ENCODE measurements at places on chromosomes 1 and 21.

- no peak for ATAC-seq
Observed at GRCh38 chr1:27301052-27301422, 20.9 kb upstream of the TMEM222 start.

GRCh38 chr1:155226188-155226909, 17.9 kb downstream of the MTX1 start:
- peak; percentile 60 for ATAC-seq

DNA sequence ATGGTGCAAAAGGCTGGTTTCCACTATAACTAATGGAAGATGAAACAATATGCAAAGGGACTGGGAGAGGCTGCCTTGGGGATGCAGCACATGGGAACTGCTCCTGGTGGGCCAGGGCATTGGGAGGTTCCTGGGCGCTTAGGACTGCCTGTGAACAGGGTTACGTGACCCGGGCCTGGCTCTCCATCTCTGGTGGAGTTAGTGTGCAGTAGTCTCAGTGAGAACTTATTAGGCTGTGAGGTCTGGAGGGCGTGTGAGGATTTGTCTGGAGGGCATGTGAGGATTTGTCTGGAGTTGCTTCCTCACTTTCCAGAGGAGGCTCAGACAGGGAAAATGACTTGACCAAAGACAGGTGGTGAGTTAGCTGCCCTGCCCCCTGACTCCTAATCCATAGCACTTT, 1.5 kb upstream of the ETV3L start:
- ATAC-seq, result no peak

DNA sequence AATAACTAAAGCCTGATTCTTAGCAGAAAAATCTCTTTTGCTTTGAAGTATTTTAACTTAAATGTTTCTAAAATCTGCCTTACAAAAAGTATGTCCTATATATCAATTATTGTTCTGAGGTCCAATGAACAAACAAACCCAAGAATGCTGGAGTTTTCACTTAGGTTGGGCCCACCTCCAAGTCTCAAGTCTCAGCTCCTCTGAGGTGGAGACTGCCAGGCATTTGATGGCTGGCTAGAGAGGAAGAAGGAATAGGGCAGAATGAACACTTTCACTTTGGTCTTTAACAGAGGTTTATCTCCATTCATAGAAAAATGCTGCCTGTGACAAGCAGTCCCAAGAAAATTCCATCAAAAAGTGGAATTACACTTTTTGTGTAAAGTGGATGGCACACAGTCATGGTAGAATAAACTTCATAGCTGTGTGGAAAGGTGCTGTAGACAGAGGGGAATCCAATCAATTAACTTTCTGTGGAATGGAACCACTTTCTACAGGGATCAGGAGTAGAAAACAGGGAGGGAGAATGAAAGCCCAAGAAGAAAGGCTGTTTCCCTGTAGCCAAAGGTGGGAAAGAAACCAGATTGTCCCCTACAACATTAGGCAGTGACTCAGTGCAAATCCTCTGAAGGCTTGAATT, 349.4 kb upstream of the RUNX1 start:
- ATAC-seq, result no peak

DNA sequence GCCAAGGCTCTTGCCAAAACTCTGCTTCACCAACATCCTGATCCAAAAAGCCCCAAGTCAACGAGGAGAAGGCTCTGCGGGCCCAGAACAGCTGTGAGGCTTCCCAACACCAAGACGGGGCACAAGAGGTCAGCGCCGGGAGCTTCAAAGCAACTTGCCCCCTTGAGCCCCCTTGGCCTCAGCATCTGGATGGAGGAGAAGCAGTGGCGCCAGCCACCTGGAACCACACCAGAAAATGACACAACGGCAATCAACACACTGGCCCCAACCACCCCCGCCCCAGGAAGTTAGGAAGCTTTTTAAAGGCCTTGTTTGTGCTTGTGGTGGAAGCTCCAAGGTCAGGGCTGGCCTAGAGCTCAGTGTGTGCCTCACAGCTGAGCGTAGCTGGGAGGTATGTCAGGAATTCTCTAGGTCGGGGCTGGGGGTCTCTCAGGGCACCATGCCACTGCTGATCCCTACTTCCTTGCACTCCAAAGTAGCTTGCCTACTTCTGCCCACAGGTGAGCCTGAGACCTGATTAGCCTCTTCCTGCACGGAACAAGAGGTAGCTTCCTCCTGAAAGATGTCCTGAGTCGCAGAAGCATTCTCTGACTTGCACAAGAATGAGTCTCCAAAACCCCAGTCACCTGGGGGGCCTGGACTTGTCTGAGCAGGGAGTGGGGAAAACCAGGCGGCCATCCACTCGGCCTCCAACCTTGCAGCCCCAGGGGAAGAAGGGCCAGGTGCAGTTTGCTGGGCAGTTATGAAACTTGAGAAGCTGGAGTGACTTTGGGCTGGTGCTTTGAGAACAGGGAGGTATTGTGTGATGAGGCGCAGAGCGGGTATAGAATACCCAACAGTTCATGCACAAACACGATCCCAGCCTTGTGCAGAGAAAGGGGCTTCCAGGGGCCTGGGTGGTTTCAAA, 9.7 kb upstream of the SRP9 start:
- no peak for ATAC-seq

DNA sequence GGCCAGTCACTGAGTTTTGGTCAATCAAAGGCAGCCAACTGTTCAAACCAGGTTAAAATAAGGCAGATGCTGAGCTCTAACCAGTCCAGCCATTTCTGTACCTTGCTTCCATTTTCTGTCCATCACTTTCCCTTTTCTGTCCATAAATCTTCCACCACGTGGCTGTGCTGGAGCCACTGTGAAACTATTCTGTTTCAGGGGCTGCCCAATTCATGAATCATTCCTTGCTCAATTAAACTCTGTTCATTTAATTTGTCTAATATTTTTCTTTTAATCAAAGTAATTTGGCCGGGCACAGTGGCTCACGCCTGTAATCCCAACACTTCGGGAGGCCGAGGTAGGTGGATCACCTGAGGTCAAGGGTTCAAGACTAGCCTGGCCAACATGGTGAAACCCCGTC, 22.7 kb upstream of the LGALS8 start:
- no peak for ATAC-seq

DNA sequence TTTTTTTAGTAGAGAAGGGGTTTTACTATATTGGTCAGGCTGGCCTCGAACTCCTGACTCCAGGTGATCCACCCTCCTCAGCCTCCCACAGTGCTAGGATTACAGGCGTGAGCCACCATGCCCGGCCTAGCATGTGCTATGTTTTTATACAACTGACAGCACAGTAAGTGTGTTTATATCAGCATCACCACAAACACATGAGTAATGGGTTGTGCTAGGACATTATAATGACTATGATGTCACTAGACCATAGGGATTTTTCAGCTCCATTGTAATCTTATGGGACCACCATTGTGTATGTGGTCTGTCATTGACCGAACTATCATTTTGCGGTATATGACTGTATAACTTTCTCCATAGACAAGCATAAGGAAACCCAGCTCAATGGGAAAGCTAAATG, 6.3 kb downstream of the LEFTY2 start:
- no peak for ATAC-seq

GRCh38 chr1:158818560-158818959, 12.6 kb upstream of the MNDA start:
- ATAC-seq, result no peak

- ATAC-seq, result no peak
Observed at GRCh38 chr1:59915516-59915915, 11.1 kb downstream of the CYP2J2 start.

DNA sequence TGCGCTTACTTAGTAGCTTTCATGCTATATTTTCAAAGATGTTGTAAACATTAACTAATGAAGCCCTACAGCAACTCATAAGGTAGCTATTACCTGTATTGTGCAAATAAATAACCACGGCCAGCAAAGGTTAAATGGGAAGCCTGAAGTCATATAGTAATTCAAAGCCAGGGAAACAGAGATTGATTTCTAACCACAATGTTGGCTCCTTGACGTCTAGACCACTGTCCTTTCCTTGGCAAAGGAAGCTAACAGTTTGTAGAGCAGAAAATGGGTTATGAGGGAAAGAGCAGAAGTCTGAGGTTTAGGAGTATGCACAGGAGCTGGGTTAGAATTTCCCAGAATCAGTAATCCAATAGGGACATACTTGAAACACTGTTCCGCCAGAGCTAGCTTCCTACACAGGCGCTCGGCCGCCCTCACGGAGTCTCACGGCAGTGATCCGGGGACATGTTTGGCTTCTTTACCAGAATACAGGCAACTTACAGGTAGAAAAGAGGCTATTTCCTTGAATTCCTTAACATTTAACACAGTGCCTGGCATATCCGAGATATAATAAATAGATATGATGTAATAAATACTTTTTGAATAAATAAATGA, 298.8 kb upstream of the LYPLAL1 start:
- no peak for ATAC-seq

- no peak for ATAC-seq
Observed at GRCh38 chr1:22507587-22507986, 55.7 kb upstream of the EPHA8 start.

DNA sequence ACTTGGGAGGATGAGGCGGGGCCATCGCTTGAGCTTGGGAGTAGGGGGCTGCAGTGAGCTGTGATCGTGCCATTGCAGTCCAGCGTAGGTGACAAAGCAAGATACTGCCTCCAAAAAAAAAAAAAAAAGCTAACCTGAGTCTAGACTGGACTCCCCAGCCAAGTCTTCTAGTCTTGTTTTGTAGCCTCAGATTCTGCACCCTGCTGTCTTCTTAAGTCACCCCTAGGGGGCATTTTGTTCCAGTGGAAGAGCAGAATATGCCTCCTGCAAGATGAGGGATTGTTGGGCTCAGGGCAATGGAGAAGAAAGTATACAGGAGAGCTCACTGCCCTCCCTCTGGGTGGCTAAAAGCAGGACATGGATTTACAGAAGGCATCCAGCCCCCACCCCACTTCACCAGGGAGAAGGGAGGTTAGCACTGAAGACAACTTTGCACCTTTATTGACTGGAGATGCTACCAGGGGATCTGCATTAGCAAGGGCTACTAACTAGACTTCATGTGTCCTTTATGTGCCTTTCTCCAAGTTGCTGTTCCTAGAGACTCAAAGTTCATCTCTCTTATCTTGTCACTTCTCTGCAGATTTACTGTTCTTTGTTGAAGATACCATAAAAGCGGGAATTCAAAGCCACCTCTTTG, 15.3 kb upstream of the RNF187 start:
- ATAC-seq, result no peak

DNA sequence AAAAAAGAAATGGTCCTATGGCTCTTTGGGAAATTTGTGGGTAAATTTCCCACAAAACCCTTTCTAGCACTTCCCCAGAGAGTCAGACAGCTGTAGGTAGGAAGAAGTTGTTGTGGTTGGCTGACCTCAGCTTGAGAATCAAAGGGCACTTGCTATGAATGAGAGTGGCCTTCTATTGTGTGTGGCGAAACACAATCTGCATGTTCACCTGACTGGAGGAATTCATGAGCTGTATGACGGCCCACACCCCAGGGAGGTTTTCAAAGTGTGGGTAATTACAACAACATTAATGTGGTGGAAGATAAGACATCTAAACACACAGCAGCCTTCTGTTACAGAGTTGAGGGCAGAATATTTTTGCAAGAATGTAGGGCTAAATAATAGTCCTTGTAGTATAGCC, 38.8 kb downstream of the NGF start:
- no peak for ATAC-seq

DNA sequence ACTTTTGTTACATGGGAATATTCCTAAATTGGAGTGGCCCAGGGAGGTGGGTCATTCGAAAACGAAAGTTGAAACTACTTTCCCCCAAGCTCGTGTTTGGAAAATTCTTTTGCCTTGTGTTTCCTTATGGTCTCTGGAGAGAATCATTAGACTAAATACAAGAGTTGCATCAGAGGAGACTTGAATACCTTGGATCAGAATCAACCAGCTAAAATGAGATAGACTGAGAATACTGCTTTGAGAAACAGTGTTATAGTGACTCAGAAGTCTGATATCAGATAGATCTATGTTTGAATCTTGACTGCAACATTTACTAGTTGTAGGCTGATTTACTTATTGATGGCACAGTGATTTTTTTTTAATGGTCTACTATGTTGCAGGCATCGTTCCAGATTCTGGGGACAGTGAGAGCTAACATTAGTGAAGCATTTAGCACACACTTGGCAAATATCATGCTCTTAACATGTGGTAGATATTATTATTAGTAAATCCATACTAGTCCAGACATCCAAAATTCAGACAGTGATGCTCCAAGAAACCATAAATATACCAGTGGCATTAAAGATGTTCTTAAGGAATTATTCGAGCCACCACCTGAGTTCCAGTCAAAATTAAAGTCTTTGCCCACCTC, 12.9 kb upstream of the ACTN2 start:
- ATAC-seq, result no peak

- ATAC-seq, result no peak
Observed at GRCh38 chr1:179121159-179121938, 39.5 kb downstream of the TOR3A start.

- ATAC-seq, result no peak
Observed at GRCh38 chr1:57279909-57280666, 143.8 kb downstream of the DAB1 start.

DNA sequence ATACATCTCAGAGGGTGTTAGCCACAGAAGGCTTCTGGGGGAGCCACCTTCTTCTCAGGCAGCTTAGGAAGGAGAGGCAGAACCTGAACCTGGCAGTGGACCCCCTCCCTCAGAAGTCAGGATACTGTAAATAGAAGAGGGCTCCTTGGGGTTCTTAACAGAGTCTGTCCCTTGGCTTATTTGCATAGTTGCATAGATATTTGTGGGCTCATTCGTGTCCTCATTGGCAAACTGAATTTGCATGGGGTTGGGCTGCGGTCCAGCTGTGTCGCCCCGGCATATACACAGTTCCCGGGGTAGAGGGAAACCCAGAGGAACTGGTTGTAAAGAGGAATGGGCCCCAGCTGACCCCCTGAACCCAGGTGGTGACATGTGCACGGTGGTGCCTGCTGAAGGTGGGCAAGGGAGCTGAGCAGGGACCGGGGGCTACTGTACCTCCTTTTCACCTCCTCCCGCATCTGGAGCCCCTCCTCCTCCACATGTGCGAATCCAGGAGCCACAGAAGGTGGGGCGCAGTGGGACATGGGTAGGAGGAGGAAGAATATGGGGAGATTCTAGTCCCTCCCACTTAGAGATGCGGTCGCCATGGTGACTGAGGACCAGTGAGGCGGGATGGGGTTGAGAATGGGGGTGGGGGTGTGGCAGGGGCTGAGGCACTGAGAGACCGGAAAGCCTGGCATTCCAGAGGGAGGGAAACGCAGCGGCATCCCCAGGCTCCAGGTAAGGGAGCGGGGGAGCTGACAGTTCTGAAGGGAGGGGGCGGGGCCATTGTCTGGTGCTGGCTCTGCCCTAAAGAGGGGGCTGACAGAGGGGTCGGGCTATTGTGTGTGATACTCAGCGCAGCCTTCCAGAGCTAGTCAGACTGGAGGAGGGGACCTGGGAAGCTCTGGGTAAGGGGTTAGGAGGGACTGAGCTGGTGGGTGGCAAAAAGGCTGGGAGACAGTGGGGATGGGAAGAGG, 3.7 kb upstream of the SEMA4A start:
- ATAC-seq, result peak; percentile 65

GRCh38 chr1:224668984-224669383, 52.9 kb downstream of the CNIH3 start:
- ATAC-seq, result no peak

- no peak for ATAC-seq
Observed at GRCh38 chr1:232111611-232112010, 485.0 kb downstream of the DISC1 start.

Data from stimulated activated memory B cell treated with anti-CD40 and anti-IgM and Interleukin-4, amounts not matched to agents 10 μg/mL and 1 μg/mL and 100 μg/mL, for 72 hours (primary cell).